ENCODE measurements at places on chromosomes 7 and 10.

- no peak for DNase-seq
Measured at GRCh38 chr10:102225646-102226541, at the start of gene ELOVL3. Gene ELOVL3 (plus strand): TSS chr10:102226299. CDS start chr10:102226549, 250 bp downstream.

GRCh38 chr7:66758950-66759628, 18.6 kb downstream of the RABGEF1 start:
- no peak for DNase-seq

GRCh38 chr10:1709161-1709560, 28.2 kb downstream of the ADARB2 start:
- no peak for DNase-seq

DNA sequence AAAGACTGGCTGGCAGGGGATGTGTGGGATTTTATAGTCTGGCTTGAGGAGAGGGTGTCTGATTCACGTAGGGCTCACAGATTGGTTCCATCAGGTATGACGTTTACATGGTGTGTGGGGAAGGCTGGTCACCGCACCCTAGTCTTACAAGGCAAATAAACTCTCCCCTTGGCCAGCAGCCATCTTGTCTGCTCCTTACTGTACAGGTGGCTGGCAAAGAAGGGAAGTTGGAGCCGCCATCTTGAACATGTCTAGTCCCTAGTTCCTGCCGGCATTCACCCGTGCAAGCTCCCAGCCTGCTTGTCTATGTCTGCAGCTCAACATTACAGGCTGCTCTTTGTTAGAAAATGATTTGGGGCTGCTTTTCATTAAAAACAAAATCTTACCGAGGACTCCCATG, 97.6 kb downstream of the RAMP3 start:
- no peak for DNase-seq

- DNase-seq = no peak
Measured at GRCh38 chr7:128727239-128727638, 11.9 kb upstream of the CALU start.

- DNase-seq = no peak
Measured at GRCh38 chr7:43954524-43955228, 28.4 kb downstream of the UBE2D4 start.

- no peak for DNase-seq
Measured at GRCh38 chr7:14197280-14197679, 207.8 kb upstream of the ETV1 start.

GRCh38 chr7:127713758-127714157, 61.8 kb downstream of the SND1 start:
- no peak for DNase-seq

DNA sequence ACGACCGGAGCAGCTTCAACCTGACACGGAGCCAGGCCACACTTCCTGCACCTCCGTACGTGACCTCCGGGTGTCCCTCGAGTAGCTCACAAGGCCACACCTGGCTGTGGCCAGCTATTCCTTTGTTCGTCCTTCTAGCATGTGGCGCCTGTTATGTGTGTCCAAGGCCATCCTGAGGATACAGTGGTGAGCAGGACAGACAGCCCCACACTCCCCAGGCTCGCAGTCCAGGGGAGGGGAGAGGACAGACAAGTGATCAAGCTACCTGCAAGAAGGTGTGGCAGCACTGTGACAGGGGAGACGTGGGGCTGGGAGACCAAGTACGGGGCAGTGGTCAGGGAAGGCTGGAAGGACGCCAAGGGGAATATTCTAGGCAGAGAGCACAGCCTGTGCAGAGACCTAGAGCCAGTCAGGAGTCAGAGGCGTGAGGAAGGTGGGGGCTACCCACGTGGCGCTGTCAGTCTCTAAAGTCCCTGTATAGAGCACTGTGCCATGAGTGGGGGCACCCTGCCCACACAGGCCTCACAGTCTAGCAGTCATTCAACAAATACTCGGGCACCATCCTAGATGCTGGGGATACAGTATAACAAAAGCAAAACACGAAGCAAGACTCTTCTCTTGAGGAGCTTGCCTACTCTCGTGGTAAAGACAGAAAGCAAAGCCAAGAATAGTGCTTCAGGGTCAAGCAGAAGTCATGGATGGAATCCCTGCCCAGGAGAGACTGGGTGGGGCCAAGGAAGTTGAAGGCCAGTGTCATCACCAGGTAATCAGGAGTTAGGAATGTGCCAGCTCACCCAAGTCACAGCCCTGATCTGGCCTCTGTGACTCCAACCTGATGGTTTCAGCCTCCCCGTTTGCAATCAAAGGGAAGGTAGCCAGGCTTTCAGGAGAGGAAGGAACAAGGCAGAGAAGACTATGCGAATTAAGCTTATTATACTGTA, 58.6 kb downstream of the PROSER2 start:
- DNase-seq = no peak

GRCh38 chr7:132407764-132408163, 168.5 kb downstream of the PLXNA4 start:
- DNase-seq = no peak

DNA sequence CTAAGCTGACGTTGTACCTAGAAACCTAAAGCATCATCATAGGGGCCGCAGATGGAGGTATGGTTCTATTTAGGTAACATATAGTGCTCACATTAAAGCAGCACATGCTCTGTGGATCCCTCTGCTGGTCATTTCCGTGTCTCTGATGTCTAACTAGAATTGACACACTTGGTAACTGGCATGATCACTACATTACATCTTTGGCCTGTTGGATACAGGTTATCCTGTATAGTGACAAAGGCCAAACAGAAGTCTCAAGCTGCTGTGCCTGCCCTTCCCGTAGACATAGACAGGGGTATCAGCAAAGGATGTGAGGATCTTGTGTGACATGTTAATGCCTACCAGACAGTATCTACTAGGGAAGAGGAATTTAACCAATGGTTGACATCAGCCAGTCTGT, 51.2 kb downstream of the KIF5B start:
- no peak for DNase-seq

DNA sequence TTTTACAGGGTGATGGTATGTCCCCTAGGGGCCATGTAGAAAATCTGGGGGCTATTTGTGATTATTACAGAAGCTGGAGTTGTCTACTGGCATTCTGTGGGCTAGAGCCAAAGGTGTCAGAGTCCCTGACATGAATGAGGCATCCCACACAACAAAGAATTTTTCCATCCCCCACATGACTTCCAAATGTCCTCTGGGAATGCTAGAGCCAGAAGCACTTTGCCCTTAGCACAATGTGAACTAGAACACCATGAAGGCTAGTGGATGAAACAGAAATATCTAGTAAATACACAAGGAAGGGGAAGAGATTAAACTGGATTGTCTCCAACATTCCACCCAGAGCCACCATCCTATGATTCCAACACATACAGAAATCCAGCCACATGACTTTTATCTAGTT, 46.9 kb downstream of the FAM13C start:
- no peak for DNase-seq

DNA sequence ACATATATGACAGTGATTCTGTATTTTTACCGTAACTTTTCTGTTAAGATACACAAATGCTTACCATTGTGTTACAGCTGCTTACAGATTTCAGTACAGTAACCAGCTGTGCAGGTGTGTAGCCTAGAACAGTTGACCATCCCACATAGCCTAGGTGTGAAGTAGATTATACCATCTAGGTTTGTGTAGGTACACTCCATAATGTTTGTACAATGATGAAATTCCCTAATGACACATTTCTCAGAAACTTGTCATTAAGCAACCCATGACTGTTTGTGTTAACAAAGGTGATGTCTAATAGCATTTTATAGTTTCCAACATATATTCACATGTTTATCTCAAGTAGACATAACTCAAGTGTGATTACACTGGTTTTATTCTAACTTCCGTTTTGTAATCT, 218.5 kb downstream of the PLXDC2 start:
- no peak for DNase-seq

GRCh38 chr7:1049006-1049741, 4.8 kb downstream of the GPR146 start:
- no peak for DNase-seq

- DNase-seq = no peak
Measured at GRCh38 chr10:112807013-112807412, 143.0 kb upstream of the TCF7L2 start.

- DNase-seq = no peak
Measured at GRCh38 chr7:47179812-47180515, 401.9 kb downstream of the TNS3 start.

GRCh38 chr10:113386005-113386404, 166.8 kb upstream of the HABP2 start:
- DNase-seq = no peak

- DNase-seq = no peak
Measured at GRCh38 chr7:132065193-132065988, 509.0 kb upstream of the PODXL start.

- no peak for DNase-seq
Measured at GRCh38 chr7:1610013-1610677, 40.3 kb upstream of the PSMG3 start.

DNA sequence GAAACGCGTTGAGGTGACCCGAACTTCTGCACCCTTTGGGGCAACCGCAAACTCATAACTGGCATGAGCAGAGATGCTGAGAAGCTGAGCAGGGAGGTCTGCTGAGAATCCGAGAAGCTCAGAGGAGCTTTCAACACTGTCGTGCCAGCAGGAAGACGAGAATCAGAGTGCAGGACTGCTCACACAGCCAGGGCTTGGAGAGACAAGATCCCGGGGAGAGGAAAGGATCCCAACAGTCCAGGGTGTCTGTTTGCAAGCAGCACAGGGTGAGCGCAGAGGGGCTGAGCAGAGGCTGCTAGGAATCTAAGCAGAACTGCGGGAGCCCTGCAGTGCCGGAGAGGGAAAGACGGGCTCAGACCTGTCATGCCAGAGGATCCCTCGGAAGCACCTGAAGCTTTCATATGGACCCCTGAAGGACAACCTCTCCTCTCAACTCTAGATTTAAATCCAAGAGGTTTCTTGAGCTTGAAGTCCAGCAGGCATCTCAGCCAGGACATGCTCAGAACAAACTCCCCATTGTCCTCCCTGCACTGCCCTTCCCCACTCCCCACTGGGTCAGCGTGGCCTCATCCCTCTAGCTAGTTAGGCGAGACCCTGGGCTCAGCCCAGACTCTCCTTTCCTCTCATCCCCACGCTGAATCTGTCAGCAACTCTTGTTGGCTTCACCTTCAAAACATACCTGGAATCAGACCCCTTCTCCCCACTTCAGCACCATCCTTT, 40.7 kb downstream of the FOXL3 start:
- DNase-seq = no peak
